ENCODE measurements at places on chromosomes 6 and 20.

GRCh38 chr6:40477246-40478126 lies 109.7 kb downstream of the LRFN2 start:
- no peak for DNase-seq

GRCh38 chr20:13131688-13132087 lies 89.4 kb upstream of the ISM1 start:
- no peak for DNase-seq

DNA sequence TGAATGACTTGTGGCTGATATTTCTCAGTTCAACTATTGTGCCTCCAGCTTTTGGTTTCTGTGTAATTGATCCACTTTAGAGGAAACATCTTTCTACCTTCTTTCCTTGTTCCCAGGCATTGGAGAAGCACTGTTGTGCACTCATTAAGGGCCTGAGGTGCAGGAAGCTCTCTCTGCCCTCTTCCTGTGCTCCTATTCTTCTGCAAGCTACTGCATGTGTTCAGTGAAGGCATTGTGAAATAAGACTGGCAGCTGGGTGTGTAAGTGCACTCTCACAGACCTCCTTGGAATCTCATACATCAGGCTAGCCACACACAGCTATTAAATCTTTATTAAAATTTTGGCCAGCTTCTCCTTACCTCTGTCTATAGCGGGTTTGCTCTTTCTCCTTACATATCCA lies 177.8 kb downstream of the OGFRL1 start:
- DNase-seq: no peak

DNA sequence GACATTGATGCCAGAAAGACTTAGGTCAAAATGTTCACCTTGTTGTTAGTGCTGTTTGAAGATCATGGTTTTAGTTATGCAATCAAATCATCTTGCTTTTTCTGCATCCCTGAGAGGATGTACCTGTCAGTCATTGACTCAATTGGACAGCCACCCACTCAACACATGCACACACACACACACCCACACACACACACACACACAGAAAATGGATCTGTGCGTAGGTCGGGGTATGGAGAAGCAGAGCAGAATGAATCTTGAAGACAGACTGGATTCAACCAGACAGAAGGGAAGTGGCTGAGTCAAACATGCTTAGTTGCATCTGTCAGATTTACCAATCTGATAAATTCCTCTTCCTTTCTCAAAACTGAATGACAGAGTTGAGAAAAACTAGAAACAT lies 19.1 kb upstream of the ZSCAN23 start:
- DNase-seq: no peak

DNA sequence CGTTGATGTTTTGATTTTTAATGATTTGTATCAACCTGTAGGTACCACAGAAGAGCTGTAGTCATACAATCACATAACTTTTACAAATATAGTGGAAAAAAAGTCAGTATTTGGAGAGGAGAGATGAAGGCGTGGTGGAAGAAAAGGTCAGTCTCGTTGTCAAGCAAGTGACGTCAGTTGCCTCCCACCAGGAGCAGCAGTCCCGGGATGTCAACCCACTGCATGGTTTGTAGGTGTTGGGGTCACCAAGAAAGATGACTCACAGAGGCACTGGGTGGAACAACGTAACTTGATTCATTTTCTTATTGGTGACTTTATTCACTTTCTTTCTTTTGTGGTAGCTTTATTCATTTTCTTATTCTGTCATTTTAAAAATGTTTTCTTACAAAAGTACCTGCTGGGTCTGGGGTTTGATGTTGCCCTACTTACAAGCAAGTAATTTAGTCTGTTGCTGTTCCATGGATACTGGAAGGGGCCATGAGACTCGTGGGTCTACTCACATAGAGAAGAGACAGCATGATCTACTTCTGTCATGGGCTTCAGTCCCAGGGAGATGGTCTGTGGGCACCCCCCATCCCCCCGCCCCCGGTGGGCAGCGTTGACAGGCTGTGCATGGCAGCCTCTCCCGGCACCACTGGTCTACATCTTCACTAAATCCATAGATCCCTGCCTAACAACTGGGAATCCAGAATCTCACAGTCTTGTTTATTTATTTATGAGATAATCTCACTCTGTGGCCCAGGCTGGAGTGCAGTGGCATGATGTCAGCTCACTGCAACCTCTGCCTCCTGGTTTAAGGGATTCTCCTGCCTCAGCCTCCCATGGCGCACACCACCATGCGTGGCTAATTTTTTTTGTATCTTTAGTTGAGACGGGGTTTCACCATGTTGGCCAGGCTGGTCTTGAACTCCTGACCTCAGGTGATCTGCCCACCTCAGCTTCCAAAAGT lies 36.4 kb upstream of the SYNJ2 start:
- DNase-seq: peak; percentile 84

- DNase-seq: no peak
Measured at GRCh38 chr6:166747644-166748595, 120.9 kb upstream of the RPS6KA2 start.

DNA sequence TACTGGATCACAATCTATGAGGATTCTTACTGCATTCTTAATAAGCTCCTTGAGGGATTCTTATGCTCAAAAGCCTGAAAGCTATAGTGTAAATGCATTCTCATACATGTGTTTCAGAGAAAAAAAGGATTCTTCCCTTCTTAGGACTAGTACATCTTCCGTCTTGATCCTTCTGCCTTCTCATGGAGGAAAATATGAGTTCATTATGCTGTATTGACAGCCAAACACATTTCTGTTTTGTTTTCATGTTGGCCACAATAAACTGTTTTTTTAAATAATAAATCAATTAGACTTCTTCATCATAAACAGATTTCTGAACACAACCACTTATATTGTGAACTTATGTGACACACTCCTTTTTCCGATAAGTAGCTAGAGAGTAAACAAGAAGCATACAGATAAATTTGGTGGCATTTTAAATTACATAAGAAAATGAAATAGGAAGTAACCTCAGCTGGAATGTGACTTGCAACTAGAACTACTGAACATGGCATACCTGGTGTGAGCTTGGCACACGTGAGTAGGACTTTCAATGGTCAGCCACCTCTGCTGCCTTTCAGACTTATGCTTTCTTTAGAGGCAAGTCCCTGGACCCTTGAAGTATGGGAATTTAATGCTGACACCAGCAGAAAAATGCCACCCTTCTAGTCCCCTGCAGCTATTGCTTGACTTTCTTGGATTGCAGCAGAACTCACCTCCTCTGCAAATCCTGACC lies 350.4 kb downstream of the BCKDHB start:
- DNase-seq: no peak

DNA sequence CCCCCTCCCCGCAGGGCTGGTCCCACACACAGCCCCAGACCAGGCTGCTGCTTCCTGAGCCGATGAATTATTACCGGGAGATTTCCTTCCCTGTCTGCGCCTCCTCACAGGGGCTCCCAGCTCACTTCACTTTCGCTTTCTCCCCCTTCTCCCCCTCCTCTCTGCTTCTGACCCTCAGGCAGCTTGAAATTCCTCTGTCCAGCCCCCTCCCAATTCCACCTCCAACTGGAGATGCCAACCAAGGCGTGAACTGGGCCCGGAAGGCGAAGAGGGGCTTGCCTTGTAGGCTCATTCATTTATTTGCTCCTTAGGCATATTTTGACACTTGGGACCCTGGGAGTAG lies 1.7 kb upstream of the TCF15 start:
- no peak for DNase-seq

- DNase-seq: no peak
Measured at GRCh38 chr6:126107475-126108166, 121.3 kb downstream of the TRMT11 start.

- no peak for DNase-seq
Measured at GRCh38 chr6:73024598-73024997, 200.7 kb downstream of the KHDC1L start.

- DNase-seq: no peak
Measured at GRCh38 chr20:62917720-62918119, 8.6 kb downstream of the DIDO1 start.

- DNase-seq: no peak
Measured at GRCh38 chr6:138752017-138752416, 21.6 kb upstream of the CCDC28A start.

DNA sequence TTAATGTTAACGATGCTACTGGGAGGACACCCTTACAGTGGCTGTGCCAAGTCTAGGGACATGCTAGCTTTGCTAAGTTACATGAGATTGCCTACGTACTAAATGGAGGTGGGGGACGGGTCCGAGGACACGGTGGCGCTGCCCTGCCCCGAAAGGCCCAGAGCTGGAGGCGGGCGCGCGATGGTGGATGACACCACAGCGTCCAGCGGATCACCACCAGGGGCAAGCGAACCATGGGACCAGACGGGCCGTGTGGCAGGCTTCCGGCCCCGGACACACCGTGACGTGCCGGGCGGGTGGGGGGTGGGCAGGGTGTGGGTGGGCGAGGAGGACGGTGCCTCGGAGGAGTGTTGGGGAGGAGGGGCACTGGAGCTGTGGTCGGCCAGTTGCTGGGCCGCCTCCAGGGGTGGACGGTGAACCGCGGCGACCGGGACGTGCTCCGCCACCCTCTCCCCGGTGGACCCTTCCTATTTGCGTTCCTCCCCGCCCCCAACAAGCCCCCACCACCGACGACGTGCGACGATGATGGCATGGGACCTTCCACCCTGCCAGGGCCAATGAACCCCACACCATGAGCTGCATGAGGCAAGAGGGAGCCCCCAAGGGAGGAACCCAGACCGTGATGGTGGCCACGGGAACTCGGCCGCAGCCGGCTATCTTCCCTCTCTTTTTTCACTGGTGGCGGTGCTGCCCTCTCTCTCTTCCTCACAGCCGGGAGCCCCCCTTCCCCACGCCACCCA lies 773.3 kb upstream of the DEFB115 start:
- DNase-seq: no peak

GRCh38 chr20:54122681-54123586 lies 50.9 kb downstream of the CYP24A1 start:
- DNase-seq: no peak

- no peak for DNase-seq
Measured at GRCh38 chr6:113052506-113052905, 705.4 kb downstream of the RFPL4B start.

- peak; percentile 34 for DNase-seq
Measured at GRCh38 chr20:17807651-17808050, 107.9 kb downstream of the BANF2 start.

DNA sequence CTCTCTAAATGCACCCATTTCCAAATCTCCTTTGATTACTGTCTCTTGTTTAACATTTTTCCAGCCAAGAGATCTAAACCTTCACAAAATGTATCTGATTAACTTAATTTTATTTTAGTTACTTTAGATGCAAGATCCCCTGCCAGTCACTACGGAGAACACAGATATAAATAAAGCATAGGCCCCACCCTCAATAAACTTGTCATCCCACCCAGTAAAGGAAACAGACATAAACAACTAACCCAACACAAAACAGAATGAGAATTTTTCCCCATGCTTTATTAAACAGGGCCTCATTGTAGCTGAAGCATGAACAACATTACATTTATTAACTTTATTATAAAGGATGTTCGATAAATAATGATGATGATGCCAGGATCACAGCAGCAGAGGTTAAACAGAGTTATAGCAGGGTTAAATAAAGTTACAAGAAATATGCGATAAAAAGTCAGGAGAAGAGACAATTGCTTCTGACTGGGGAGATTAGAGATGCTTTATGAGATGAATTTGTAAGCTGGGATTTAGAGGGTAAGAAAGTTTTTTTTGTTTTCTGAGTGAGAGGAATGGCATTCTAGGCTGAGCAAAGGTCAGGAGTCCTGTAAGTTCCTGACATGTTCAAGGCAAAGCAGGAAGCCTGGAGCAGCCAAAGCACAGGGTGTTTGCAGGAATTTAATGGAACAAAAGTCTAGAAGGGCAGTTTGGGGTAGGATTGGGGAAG lies 41.1 kb downstream of the TFAP2A start:
- peak; percentile 2 for DNase-seq

- no peak for DNase-seq
Measured at GRCh38 chr6:166715065-166715464, 88.0 kb upstream of the RPS6KA2 start.

GRCh38 chr6:15116889-15117288 lies 129.0 kb upstream of the JARID2 start:
- DNase-seq: no peak

- no peak for DNase-seq
Measured at GRCh38 chr20:58709013-58709702, 16.6 kb downstream of the NPEPL1 start.

- no peak for DNase-seq
Measured at GRCh38 chr6:131789219-131789618, 18.6 kb upstream of the ENPP1 start.

GRCh38 chr6:154864066-154864430 lies 130.8 kb downstream of the SCAF8 start:
- DNase-seq: no peak

All from brain microvascular endothelial cell (primary cell).